ENCODE measurements at places on chromosomes 6 and 20.

- DNase-seq: no peak
Observed at GRCh38 chr20:48626938-48627736, 200.7 kb downstream of the PREX1 start.

DNA sequence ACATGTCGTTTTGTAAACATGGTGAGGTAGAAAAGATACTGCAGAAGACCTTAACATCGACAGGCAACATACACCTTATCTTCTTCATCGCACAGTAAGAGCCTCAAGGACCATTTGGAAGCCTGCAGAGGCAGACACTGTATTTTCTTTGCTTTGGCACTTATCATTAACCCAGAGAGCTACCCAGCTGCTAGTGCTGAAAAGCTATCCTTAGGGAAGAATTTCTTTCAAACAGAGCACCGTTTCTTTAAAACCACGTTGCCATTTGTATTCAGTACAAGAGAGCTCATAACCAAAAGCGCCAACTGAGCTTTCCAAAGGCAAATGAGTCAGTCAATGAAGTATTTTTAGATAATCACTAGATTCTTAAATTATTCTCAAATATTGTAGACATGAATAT, 306.6 kb downstream of the EPM2A start:
- DNase-seq: no peak

- no peak for DNase-seq
Observed at GRCh38 chr6:36674942-36675341, 3.6 kb upstream of the CDKN1A start.

DNA sequence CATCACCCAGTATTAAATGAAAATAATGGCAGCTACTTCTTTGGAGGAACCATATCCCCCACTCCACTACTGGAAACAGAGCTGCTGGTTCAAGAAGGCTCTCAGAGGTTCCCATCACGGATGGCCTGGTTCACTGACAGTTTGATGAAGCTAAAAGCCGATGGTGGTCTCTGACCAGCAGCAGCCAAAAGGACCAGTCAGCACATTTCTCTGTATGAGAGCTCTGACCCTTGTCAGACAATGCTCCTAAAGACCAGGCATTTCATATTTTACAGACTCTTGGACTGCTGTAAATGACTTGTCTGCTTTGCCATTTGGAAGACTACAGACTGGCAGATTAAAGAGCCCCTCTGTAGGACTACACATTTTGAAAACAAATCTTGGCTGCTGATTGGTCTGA, 16.6 kb downstream of the PRKN start:
- no peak for DNase-seq

DNA sequence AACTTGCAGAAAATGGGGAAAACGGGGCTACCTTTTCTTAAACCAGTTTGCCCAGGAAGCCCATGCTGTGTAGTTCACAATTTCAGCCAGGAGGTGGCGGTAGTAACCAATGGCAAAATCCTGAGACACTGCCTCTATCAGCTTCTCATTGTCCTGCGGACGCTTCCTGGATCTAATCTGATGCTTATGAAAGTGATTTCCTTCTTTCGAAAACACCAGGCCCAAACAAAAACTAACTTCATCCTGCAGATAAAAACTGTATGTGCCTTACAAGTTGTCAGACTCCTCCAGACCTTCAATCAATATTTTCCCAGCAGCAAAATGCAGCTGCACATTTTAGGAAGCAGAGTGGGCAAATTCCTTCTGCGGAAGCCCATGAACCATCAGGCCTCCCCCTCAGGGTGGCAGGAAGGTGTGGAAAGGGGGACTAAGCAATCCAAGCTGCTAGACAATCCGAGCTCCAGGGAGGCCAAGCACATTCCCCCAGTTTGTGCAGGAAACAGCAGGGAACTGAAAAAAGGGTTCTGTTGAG, 88.5 kb downstream of the LY86 start:
- peak; percentile 70 for DNase-seq
